GM12865 (cell line): ENCODE measurements at places on chromosomes 12 and 14.

- no peak for DNase-seq
Observed at GRCh38 chr12:110957652-110958051, 37.3 kb upstream of the MYL2 start.

DNA sequence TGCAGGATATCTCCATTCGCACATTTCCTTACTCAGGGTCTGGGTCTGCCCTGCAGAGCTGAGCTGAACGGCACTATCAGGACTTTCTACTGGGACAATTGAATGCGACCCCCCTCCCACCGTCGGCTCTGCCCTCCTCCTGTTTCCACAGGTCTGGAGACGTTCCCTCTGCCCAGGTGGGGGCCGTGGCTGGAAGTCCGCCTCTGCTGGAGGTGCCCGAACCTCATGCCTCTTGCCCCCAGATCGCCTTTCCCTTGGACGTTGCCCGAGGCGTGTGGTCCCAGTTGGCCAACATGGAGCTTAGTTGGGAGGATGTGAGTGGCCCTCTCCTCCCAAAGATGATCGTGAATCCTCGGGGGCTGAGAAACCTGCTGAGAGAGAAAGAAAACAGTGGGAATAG lies 21.2 kb upstream of the KLC1 start:
- no peak for DNase-seq

- DNase-seq: no peak
Observed at GRCh38 chr14:81841346-81841745, 307.7 kb upstream of the SEL1L start.

DNA sequence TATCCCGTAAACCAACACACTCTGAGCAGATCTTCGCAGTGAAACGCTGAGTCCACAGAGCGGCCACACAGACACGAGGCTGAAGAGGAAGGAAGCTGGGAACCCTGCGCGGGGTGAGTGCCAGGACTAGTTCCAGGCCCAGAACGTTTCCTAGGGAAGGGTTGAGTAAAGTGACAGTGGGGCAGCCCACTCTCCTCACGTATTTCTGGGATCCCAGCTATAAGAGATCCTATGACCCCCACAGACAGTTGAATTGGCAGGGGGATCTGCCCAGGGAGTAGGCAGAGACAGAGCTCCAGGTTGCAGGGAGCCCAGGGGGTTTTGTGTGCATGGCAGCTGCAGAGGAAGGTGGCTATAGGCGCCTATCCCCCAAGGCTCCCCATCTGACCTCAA lies 51.1 kb downstream of the GTF2A1 start:
- DNase-seq: peak; percentile 29

- no peak for DNase-seq
Observed at GRCh38 chr12:69583203-69583602, 2.1 kb upstream of the CCT2 start.

GRCh38 chr12:46292754-46293402 lies 24.0 kb upstream of the SLC38A1 start:
- DNase-seq: no peak

DNA sequence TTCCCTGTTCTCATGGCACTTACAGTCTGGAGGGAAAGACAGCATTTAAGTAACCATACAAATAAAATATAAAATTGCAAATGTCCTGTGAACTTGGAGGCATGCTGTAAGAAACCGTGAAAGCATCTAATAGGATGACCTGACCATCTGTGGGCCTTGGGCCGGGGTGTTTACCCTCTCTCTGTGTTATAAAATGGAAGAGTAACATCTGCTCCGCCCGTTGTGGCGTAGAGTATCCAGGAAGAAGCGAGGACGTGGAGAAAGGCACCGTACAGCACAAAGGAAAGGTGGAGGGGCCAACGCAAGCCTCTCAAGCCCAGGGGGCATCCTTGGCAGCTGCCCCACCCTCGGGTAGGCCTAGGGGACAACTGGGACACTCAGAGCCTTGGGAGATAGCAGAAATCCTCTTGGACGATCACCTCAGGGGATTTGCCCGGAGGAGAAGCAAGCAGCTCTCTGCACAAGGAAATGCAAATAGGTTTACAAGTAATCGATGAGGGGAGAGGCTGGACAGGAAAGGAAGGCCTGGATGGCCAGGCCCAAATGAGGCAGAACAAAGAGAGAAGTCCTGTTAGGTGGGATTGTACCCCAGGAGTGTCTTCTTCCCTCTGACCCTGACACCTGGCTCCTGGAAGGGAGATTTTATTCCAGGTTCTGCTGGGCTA lies 26.2 kb downstream of the VSX2 start:
- no peak for DNase-seq

DNA sequence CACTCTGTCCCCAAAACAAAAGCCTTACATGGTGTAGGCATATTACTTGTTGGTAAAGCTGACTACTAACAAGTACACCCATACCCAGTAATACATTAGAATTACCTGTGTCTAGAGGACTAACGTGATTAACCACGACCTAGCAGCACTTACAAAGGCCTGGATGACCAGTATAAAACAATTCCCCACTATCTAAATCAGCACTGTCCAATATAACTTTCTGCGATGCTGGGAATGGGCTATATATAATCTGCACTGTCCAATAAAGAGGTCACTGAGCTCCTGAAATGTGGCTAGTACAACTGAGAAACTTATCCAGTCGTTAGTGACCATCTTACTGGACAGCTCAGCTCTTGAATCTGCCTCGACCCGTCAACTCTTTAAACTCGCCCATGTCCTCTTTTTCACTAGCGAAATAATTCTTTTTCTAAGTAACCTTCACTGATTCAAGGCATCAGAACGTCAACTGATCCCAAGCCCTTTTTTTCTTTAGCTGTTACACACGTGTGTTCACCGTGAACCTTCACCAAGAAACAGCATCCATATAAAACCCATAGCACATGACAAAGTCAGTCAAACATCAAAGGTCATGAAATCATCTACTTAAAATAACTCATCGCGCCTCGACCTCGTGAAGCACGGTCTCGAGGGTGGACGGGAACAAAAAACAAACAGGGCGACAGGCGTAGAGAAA lies 905 bp upstream of the CIPC start:
- DNase-seq: no peak

DNA sequence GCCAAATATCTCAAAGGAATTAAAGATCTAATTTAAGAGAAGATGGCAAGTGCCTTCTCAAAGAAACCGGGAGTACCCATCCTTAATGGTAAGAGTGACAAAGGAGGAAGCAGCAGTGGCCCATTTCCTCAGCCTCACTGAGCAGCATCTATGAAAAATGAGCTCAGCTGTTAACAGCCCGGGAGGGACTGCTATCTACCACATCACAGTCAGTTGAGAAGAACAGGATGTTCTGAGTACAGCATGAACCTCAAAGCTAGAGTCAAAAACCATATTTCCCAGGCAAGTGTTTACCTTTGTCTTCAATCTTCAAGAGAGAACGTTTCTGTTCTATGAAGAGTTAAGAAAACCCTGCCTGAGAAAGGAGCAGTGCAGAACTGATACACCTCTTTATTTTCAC lies 115.0 kb downstream of the BTG1 start:
- DNase-seq: peak; percentile 87

DNA sequence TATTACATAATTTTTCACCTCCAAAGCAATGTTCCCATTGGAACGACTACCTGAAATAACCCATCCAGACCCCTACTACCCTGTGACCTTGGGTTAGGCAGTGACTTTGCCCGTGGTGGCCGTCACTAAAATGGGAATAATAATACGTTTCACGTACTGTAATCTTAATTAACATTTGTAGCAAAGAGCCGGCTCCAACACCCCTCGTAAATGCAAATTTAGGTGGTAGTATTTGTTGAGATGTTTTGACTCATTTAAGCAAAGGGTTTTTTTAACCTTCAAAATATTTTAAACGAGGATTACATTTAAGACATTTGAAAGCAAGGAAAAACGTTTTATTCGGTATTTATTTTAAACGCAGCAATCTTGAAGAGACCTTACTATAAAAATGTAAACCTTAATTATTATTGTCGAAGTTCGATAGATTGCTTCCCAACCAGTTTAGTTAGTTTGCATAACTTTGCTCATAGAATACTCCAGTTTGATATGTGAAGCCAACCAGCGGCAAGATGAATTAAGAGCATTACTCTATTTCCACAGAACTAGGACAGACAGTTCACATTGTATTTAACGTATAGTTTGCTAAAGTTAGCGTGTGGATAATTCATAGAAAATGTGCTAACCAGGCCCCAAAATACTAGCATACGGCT lies 1.4 kb upstream of the ARID2 start:
- DNase-seq: no peak

DNA sequence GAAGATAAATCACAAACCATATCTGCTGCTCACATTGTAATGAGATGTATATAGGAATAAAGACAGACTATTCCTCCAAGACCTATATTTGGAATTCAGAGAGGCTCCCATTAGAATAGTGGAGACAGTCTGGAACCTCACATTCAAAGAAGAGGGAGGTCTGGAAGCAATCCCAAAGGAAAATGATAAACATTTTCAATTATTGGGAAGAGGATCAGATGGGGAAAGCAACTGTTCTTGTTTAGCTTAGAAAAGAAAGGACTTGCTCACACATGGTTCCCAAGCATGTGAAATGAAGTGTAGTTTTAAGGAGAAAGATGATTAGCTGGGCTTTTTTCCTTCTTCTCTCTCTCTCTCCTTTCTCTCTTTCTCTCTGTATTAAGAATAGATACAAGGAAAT lies 193.0 kb upstream of the LMNTD1 start:
- no peak for DNase-seq

- no peak for DNase-seq
Observed at GRCh38 chr14:75494896-75495295, 27.4 kb upstream of the BATF start.

GRCh38 chr12:104600790-104601739 lies 144.3 kb downstream of the CHST11 start:
- DNase-seq: no peak

GRCh38 chr12:21788089-21788983 lies 13.8 kb upstream of the KCNJ8 start:
- no peak for DNase-seq

GRCh38 chr12:7483343-7483742 lies 20.2 kb downstream of the CD163 start:
- no peak for DNase-seq

GRCh38 chr14:33273978-33274377 lies 335.3 kb downstream of the NPAS3 start:
- DNase-seq: no peak

DNA sequence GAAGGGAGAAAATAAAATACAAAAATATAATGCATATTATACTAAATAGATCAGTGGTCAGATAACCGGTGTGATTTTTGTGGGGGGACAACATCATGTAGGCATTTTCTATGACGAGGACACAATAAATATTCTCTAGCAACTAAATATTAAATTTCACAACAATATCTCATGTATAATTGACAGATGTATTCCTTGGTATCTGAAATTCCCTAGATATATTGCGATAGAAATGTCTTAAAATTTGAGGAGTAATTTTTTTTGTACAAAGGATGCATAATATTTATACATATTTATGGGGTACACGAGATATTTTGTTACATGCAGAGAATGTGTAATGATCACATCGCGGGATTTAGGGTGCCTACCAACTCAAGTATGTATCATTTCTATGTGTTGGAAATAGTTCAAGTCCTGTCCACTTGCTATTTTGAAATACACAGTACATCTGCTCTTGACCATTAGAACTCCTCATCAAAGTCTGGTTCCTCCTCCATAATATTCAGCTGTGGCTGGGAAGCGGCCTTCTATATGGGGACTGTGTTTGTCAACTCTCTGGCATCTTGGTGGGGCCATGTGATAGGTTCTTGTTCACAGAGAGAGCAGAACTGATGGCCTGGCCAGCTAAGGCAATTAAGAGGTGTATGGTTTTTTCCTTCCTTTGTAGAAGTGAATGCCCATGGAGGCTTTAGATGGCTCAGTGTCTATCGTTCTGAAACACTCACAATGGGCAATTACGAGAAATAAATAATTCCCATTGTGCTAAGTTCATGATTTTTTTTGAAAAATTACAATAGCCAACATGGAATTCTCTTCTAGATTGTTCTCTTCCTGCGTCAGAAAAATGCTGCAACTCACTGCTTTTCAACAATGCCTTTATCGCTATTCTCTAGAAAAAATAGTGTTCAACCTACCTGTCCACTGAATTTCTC lies 8.8 kb downstream of the A2M start:
- DNase-seq: no peak

DNA sequence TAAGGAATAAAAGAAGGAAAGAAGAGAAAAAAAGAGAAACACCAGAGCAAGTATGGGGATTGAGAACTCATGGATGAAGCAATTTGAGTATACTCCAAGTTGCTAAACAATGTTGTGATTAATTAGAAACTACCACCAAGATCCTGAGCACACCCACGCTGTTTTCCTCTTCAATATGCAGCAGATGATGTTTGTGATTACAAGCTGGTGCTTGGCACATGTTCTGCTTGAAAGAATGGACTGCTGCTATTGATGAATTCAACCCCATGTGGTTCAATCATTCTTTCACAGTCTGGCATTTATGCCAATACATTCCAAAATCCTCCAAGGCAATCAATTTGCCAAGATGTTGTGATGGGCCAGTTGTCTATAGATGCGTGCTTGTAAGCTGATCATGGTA lies 146.8 kb downstream of the SLC2A13 start:
- no peak for DNase-seq

- no peak for DNase-seq
Observed at GRCh38 chr12:106387848-106388377, 30.4 kb downstream of the POLR3B start.

DNA sequence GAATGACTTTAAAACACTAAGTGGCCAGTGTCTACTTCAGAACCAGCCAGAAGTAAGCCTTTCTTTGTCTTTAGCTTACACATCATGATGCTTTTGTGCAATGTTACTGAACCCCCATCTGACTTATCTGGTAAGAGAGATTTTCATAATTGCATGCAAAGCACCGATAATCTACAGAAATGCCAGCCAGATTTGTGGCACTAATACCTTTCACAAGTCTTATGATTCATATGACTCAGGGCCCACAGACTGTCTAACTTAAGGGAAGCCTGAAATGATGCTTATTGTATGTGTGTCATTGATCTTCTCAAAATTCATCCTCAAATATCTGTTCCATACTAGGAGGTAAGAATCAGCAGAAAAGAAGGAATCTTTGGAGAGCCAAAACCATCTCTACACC lies 18.0 kb downstream of the IGF1 start:
- no peak for DNase-seq

GRCh38 chr12:70398002-70398401 lies 31.9 kb downstream of the KCNMB4 start:
- no peak for DNase-seq

GRCh38 chr14:36028218-36028617 lies 148.3 kb downstream of the PTCSC3 start:
- peak; percentile 44 for DNase-seq

DNA sequence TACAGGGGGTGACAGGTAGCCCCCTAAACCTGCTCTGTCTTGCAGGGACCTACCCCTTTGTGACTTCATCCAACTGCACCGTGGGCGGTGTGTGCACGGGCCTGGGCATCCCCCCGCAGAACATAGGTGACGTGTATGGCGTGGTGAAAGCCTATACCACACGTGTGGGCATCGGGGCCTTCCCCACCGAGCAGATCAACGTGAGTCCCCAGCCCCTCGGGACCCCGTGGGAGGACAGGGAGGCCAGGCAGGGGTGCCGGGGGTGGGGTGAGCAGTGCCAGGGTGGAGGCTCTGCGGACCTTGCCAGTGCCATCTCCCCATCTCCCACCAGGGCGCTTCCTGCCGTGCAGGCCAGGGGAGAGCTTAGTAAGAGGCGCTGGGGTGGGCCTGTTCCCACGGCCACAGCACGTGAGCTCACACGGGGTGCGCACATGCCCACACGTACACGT lies 11.1 kb upstream of the SIVA1 start:
- no peak for DNase-seq

- no peak for DNase-seq
Observed at GRCh38 chr14:87873741-87874140, 119.2 kb downstream of the GALC start.
